Ammon's horn (tissue), 1 donor: ENCODE measurements at places on chromosomes 3 and 15.

DNA sequence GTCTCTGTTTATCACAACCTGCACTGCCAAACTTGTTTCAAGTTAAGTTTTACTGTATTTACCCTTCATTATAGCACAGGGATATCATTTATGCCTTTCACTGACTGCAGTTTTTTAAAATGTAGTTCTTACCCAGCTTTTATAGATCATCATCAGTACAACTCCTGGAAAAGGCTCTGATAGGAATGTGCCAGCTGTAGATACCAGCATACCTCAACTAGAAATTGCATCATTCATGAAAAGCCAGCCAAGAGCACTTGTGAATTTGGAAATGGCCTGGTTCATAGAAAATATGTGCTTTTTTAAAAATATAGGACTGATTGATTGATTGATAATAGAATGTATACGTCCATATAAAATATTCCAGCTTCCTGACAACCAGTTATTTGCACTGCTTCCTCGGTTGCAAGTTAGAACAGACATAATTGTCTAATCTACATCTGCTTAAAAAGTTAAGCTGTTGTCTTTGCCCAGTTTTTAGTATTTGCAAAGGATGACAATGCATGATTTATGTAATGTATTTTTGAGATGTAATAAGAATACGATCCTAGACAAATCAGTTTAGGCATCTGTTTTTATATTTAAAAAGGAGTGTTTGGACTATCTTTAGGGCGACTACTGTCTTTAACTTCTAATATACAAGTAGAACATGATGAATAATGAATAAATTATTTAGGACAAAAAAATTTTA is 58.5 kb downstream of the DCUN1D1 start:
- DNase-seq, result no peak

GRCh38 chr15:80804970-80805495 is 25.9 kb downstream of the CEMIP start:
- no peak for DNase-seq

DNA sequence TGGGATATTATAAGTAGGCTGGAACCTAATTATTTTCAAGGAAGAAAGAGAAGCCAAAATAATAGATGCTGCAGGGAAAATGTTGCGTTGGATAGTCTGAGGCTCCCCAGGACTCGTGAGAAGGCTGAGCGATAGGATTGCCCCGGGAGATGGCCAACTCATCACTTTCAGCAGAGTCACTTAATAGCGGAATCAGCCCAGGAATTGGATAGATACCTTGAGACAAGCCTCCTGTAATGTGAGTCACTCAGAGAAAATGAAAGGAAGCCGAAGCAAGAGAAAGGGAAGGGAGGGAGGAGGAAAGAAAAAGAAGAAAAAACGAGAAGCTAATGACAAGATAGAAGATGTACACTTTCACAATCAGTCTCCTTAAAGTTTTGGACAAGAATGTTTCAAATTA is 94.3 kb downstream of the SQOR start:
- DNase-seq, result no peak

DNA sequence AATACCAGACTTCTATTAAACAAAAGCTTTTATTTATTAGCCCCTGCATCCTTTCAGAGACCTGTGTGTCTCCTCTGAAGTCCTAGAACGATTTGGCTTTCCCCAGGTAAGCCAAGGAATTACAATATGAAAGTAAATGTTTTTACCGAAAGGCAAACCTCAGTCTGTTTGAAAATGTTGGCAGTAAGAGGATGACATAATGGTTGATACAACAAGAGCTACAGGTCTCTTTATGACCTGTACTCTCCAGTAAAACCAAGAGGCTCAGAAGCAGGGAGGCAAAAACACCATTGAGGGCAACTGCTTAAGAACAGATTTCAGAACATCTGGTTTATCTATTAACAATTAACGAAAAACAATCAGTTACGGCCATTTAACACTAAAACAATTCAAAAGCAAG is 107.8 kb downstream of the ADAM10 start:
- DNase-seq, result no peak

DNA sequence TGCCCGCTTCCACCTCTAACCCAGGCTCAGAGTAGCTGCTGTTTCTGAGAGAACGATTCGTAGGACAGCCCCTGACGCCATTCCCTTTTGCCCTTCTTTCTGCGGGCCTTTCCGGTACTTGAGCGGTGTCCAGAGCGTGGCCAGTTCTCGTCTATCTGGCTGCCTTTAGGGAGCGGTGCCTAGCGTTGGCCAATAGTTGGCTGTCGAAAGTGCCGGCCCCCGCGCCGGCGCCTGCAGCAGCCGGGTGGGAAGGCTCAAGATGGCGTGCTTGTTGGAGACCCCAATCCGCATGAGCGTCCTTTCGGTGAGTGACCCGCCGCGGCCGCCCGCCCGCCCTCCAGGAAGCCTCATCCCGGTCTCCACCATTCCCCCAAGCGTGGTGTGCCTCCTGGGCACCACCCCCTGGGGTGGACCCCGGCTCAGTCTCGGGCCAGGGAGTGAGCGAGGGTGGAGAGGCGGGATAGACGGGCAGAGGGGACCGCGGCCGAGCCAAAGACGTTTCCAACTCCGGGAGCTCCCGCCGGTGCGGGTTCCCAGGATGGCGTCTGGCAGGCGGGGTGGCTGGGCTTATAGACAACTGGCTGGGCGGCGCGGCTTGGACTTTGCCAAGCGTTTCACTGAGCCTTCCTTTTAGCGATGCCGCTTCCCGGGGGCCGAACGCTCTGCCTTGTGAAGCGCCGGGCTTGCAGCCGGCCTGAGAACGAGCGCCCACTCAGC is at the start of gene ARMC8:
Gene ARMC8 (plus strand): TSS at position 6 of the 717 bp plus-strand sequence. CDS start 254 bp downstream, at position 260.
- DNase-seq, result peak; percentile 61

- DNase-seq, result no peak
Observed at GRCh38 chr3:23985747-23986544, 40.9 kb downstream of the NR1D2 start.

DNA sequence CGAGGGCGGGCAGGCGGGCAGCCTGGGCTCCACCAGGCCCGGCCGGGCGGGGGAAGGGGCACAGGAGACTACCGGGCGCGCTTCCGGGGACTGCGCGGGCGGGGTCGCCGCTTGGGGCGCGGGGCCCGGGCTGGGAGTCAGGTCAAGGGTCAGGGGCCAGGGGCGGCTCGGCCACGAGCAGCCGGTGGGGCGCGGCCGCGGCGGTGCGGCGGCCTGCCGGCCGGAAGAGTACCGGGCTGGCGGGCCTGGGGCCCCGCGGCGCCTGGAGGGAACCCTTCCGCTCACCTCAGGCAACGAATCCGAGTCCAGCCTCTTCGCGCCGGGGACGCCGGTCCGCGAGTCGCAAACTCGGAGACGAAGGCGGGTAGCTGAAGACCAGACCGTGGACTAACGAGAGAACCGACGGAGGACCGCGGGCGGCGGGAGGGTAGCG is 225 bp downstream of the RHOA start:
- DNase-seq, result peak; percentile 38

DNA sequence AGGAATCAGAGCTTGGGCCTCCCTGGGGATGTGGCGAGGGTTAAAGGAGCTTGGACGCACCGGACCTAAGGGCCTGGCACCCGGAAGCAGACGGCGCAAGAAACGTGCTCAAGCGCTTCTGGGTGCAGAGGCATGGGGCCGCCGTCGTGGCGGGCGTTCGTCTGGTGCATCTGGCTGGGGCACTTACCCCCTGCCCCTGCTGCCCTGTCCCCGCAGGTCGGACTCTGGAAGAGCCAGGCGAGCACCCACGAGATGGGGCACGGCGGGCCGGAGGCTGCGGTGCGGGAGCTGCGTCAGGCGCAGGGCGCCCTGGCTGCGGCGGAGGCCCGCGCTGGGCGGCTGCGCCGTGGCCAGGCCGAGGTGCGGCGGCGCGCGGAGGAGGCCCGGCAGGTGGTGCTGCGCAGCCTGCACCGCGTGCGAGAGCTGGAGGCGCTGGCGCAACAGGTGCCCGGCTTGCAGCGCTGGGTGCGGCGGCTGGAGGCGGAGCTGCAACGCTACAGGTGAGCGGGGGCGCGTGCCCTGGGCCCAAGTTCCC is 2.5 kb downstream of the EFCC1 start:
- no peak for DNase-seq

GRCh38 chr15:41647262-41647661 is 12.9 kb upstream of the MGA start:
- no peak for DNase-seq

- DNase-seq, result no peak
Observed at GRCh38 chr3:30349507-30349906, 256.9 kb upstream of the TGFBR2 start.

DNA sequence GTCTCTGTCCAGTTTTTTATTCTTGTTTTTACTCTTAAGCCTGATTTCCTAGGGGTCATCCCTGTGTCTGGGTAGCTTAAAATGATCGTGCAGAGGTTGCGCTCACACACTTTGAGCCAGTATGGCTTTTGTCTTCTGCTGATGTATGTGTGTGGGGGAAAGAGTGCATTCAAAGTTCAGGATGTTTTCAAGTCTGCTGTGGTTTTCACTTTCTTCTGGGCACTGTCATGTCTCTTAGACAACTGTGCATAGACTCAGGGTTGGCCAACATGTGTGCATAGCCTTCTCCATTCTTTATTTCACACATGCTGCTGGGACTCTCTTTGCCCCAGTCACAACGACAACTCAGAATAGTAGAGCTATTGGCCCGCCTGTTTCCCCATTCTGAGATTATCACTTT is 139.1 kb downstream of the WNT7A start:
- DNase-seq, result no peak

DNA sequence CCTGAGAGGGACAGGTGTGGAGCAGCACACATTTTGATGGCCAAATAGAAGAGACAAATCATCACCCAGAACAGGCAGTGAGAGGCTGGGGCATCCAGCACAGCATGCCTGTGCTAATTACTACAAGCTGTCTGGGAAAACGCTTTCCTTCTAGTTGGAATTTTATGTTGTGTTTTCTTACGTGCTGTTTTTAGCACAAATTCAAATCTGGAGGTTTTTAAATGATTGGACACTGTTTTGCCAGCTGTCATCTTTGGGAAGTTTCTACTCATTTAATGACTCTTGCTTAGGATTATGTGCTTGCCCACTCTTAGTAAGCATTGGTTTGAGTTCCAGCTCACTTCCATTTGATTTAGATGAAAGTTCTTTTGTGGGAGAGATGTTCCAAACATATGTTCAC is 43.5 kb downstream of the EAF1 start:
- no peak for DNase-seq

DNA sequence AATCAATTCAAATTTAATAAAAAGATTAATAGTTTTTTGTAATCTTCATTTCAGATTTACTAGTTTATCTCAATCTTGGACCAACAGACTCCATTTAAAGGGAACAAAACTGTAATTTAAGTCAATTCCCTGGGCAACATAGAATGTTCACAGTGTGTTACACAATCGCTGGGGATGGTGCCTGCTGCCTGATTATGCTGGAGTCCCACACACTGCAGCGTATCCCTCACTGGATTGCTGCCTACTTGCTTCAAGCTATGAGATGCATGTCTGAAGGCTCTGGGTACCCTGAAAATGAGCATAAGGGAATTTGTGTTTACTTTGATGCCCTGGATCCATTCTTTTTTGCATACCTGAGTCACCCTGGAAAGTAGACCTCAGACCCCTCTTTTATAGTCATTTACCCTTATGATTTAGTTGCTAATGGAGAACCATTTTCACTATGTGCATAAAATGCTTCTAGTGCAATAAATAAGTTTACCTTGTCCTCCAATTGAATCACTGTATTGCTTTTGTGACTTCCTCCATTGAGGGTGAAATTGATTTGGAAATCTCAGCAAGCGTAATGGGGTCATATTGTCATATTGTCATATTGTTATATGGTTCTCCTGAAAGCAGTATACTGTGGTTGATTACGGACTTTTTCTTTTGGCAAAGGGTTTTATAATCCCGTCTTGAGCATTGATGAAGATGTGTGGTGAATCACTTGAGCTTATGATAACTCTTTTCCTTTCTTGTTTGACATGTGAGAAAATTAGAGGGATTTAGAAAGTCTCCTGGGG is 35.9 kb downstream of the ITPR1 start:
- peak; percentile 74 for DNase-seq

GRCh38 chr3:64150623-64151207 is 74.6 kb downstream of the PRICKLE2 start:
- DNase-seq, result peak; percentile 60

DNA sequence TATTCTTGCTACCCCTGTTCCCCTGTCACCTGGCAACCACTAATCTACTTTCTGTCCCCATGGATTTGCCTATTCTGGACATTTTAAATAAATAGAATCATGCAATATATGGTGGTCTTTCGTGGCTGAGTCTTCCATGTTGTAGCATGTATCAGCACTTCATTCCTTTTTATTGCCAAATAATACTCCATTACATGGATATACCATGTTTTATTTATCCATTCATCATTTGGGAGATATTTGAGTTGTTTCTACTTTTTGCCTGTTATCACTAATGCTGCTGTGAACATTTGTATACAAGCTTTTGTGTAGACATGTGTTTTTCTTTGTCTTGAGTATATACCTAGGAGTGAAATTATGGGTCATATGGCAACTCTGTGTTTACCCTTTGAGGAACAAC is 50.6 kb downstream of the NR2C2 start:
- no peak for DNase-seq

GRCh38 chr15:66641485-66642315 is 60.3 kb upstream of the SMAD6 start:
- DNase-seq, result no peak

DNA sequence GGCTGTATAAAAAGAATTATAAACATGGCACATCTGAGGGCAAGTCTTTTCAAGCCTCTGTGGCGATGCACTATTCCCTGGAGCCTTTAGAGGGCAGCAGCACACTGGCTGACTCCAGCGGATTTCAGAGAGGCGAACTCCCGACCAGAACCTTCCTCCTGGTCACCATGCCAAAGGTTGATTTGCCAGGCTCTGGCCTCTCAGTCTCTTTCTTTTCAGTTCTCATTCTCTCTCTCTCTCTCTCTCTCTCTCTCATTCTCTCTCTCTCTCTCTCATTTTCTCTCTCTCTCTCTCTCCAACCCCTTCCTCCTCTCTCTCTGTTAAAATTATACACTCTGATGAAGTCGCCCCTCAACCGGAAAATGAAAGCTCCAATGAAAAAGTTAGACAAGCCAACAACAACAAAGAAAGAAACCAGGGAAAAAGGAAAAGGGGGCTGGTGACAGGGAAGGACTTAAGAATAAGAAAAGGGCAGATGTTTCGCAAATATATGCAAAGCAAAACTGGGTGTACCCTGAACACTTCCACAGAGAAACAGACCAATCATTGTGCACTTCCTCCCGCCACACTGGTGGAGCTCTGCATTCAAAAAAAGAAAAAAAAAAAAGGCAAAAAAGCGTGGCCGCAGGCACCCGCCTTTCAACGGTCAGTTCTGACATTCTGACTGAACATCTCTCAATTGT is 90.2 kb downstream of the TIGIT start:
- DNase-seq, result peak; percentile 94

GRCh38 chr3:190495796-190496195 is 18.1 kb upstream of the IL1RAP start:
- DNase-seq, result no peak

- DNase-seq, result no peak
Observed at GRCh38 chr15:33080006-33080405, 114.5 kb downstream of the FMN1 start.
